ENCODE measurements at places on chromosomes 5 and 9.

GRCh38 chr5:95102687-95103086 is 182.2 kb downstream of the MCTP1 start:
- DNase-seq: no peak

GRCh38 chr5:26568316-26568715 is 470.1 kb downstream of the CDH9 start:
- no peak for DNase-seq

GRCh38 chr5:35860686-35861085 is 4.0 kb downstream of the IL7R start:
- no peak for DNase-seq

- no peak for DNase-seq
Measured at GRCh38 chr9:119839888-119840287, 470.7 kb upstream of the BRINP1 start.

DNA sequence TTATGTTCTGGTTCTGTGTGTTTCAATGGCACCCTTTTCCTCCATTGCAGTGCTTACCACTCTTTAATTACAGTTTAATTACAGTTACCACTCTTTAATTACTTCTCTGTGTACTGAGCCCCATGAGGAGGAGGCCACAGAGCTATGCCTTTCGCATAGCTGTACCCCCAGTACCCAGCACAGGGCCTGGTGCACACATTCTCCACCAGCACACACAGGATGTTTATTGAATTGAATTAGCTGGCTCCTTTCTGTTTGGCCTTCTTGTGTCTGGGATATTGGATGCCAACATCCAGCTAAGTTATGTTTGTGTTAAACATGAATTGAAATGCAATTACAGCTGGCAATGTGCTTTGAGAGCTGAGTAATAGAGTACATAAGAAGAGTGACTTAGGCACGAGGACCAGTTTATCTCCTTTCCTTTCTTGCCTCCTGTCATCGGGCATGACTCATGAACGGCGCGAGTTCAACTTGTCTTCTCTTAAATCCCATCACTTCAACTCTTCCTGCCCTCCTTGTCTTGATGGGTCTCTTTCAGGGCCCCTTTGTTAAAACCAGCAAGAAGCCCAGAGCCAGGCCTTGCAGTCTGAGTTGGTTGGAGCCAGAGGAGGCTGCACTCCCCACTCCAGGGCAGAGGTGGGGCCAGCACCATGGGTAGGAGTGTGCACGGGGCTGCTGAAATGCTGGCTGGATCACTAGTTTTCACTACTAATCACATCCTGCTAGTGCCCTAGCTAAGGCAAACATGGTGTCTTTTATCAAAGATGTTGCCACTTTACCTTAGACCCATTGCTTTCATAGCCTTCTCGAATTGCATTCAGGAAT is 37.4 kb downstream of the MVB12B start:
- no peak for DNase-seq

DNA sequence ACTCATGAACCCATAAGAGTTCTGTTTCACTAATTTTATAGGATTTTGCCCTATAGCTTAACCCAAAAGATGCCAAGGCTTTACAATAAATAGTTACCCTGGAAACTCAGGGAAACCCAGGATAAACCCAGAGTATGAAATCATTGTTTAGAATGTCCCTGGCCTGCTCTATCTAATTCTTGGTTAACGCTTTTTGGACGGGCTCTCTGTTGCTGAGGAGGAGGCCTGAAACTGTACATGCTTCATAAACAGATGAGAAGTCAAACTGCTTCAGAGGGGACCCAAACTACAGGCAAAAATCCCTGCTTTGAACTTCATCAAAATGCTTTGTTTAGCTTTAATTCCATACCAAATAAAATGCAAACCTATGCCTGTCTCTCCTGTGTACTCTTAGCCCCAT is 291.9 kb downstream of the SH3GL2 start:
- no peak for DNase-seq

DNA sequence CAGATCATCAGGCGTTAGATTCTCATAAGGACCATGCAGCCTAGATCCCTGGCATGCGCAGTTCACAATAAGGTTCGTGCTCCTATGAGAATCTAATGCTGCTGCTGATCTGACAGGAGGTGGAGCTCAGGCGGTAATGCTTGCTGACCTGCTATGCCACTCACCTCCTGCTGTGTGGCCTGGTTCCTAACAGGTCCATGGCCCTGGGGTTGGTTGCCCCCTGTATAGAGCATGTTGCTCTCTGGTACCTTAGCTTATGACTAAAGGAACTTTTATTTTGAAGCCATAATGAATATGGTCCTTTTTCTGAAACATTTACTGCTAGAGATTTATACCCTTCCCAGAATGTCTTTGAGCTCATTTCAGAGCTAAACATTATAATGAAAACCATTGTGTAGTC is 3.1 kb downstream of the MAN2A1 start:
- DNase-seq: no peak

GRCh38 chr5:173969167-173970049 is 19.6 kb upstream of the C5orf47 start:
- no peak for DNase-seq

DNA sequence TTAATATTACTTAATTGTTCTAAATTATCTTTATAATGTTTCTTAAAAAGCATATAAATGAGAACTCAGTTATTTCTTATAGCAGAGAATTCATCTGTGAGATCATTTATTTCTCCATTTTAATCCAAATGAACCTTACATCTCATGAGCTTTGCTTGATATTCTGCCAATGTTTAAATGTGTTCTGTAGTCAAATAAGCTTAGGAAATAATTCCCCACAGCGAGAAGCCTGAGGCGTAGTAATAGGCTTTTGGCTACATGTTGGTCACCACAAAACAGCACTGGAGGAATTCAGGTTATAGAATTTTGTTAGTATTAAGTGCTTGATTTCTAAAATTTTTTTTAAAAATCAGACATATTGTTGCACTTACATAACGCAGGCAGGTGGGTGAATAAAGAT is 585.3 kb upstream of the RORB start:
- DNase-seq: no peak

DNA sequence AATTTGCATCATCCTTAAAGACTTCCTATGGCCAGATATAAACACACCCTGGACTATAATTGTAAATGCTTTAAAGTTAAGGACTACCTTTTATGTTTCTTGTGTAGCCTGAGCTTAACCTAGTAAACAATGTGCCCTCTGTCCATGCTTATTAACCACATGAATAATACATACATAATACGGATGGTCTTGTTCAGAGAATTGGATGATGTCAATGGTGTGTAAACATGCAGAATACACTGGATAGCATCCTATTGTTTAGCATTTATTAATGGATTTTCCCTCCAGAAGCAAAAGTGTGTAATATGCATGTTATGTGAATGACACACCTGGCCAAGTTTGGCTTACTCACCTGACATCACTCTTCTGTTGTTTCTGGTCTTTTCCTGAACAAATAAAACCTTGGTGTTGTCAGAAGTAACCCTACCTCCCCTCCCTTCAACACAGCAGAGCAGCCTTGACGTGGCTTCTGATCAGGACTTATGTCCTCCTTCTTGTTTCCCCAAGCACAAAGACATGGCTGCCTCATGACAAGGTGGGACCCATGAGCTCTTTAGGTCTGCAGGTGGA is 517.9 kb downstream of the MTRR start:
- no peak for DNase-seq

DNA sequence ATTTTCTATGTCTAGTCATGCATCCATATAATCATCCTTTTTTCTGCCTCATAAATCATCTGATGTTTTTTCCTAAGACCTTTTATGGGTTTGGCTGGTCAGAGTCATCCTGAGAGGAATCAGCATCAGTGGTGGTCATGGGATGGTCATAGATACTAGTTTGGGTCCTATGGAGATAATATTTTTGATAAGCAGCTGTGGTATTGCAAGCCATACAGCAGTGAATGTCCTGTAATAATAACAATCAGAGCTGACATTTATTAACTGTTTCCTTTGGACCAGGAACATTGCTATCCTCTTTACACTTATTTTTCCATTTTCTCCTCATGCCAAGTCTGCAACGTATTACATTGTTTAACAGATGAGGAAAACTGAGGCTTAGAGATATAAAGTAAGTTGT is 83.1 kb downstream of the TEX10 start:
- no peak for DNase-seq

- no peak for DNase-seq
Measured at GRCh38 chr5:77881528-77881927, 105.4 kb upstream of the TBCA start.

DNA sequence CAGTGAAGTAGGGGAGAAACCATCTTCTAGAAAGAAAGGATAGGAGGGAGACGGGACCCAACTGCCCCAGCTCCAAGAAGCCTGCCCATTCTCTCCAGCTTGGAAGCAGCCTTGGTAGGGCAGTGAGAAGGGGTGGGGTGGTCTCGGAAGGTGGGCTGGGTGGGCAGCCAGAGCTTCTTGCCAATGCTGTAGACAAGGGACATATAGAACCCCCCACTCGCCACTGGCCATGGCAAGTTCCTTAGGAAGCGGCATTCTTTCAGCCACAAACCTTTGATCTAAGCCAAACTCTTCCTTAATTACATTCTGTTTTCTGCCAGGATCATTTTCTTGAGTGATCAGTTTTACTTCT is 90.2 kb downstream of the PSD2 start:
- DNase-seq: no peak

DNA sequence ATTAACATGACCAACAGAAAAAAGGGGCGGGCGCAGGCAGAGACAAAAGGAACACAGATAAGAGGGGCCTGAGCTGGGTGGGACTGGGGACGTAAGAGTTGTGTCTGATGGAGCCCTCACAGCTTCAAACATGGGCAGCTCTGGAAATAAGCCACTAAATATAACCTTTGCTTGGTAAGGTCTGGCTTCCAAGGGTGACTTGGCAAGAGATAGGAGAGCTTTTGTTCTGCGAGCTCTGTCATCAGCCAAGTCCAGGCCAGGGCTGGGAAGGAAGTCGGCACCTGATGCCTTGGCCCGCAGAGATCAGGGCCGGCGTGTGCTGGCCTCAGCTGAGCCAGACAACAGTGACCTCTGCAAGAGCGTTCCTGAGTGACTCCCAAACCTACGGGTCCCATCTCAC is 11.8 kb downstream of the TRUB2 start:
- no peak for DNase-seq

- no peak for DNase-seq
Measured at GRCh38 chr5:33734537-33734936, 157.3 kb downstream of the ADAMTS12 start.

- no peak for DNase-seq
Measured at GRCh38 chr9:16598316-16598715, 272.2 kb downstream of the BNC2 start.

DNA sequence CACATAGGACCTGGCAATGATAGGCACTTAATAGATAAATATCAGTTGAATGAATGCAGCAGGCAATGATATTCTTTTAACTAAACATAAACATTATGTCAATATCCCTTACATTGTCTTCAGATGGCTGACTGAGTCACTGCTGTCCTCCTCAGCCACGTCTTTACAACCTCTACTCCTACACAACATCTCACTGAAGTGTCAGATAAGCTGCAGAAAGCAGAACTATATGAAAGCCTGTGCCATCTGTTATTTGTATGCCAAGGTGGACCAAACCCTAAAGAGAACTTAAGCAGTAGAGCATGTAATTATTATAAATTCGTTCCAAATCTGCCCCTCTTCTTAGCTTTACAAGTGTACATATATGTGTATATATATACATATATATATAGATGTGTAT is 271.2 kb downstream of the RASEF start:
- no peak for DNase-seq

GRCh38 chr5:60540856-60541805 is 158.8 kb downstream of the DEPDC1B start:
- no peak for DNase-seq

DNA sequence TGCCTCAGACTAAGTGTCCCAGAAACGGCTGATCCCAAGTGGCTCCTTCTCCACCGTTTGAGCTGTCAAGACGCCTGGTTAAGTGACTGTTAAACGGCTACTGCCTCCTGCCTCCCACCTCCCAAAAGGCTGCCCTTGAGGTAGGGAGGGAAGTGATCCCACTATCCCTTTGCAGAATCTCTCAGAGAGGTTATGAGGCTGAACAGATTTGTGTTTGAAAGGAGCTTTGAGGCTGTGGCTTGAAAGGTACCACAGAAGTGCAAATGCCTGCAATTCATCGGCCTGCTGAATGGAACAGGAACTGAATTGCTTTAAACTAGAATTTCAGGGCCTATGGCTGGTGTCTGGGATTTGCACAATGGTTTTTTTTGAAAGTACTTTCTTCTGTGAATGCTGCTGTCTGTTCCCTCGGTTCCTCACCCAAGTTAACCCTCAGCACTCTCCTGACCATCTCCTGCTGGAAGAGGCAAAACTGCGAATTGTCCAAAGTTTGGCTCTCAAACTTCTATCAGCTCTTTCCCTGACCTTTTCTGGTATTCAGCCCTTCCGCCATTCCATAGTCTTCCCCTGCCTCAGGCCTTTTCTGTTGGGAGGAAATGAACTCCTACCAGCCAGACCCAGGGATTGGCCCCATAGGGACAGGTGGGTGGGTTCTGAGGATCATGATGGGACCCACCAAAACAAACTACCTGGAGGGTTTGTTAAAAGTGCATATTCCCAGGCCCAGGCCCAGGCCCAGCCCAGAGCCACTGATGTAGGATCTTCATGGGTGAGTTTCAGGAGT is 453.3 kb downstream of the KDM4C start:
- no peak for DNase-seq

GRCh38 chr9:86285261-86285660 is 2.9 kb upstream of the ISCA1 start:
- DNase-seq: no peak

All from CD4-positive, alpha-beta T cell treated with Interleukin-1 beta for 1 hour (primary cell).